AG04450 (cell line): ENCODE measurements at places on chromosomes 6 and 20. TPM values are rescaled to one million over a fixed set of nuclear protein-coding genes. Genes with fewer than 3 reads are reported as not detected.

ARFGEF3 gene
- polyA plus RNA-seq = 0.02 and 0.04 TPM in 2 replicates

HLA-B gene
- 418 and 513 TPM in 2 replicates for polyA plus RNA-seq

- DNase-seq = no peak
Measured at GRCh38 chr6:119183457-119183856, 105.0 kb upstream of the FAM184A start.

GRCh38 chr6:87101067-87101466 lies 6.2 kb upstream of the CGA start:
- no peak for DNase-seq

DNA sequence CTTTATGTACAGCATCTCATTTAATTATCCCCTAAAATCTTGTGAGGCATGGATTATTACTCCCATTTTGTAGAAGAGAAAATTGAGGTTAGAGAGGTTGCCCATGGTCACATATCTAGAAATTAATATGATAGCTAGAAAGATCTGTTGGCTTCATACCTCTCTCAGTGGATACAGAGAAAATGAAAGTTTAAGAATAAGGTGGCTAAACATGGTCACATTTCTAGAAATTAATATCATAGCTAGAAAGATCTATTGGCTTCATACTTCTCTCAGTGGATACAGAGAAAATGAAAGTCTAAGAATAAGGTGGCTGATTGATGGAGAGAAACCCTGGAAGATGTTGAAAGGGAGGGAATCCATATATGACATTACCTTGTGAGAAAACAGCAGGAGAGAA lies 260.7 kb upstream of the MAN1A1 start:
- no peak for DNase-seq

GRCh38 chr6:80210618-80211017 lies 104.1 kb downstream of the BCKDHB start:
- no peak for DNase-seq

DNA sequence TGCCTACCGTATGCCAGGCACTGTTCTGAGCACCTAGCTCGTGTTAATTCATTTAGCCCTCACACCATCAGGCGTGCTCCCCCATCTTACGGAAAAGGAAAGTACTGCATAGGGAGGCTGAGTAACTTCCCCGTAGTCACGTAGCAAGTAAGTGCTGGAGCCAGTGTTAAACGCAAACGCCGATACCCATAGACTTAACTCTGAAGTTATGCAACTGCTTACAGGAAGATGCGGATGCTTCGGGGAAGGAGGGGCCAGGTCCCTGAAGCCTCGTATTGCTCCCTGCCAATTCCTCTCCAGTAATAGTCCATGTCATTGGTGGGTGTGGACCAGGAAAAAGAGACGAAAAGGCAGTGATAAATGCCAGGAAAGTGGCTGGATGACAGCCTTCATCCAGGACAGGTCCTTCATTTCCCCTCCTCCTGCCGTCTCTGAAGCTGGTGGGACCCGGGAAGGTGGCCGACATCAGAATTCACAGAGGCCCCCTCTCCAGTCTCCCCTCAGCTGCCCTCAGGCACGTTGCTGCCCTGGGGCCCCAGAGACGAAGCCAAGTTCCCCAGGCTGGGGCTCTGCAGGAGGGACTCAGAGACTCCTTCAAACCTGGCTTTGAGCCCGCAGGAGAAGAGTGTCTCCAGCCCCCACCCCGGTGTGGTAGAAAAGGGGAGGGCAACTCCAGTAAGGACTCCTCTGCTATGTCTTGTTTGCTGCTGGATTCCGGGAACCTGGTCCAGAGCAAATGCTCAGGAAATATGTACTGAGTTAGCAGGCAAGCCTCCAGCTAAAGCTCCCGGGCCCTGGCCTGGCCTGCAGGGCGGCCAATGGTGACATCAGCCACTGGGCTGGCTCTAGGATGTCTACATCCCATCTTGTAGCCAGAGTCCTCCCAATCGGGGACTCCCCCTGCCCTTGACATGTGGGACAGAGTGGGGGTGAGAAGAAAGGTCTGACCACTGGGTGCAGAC lies 37.8 kb downstream of the RAB44 start:
- peak; percentile 63 for DNase-seq

- DNase-seq = no peak
Measured at GRCh38 chr6:149563928-149564325, 2.2 kb upstream of the GINM1 start.

- DNase-seq = no peak
Measured at GRCh38 chr20:2052741-2053140, 48.9 kb upstream of the STK35 start.

BMP5 gene
- polyA plus RNA-seq = 0.26 and 0.63 TPM in 2 replicates

GRCh38 chr20:52683761-52684160 lies 288.4 kb upstream of the TSHZ2 start:
- no peak for DNase-seq

DNA sequence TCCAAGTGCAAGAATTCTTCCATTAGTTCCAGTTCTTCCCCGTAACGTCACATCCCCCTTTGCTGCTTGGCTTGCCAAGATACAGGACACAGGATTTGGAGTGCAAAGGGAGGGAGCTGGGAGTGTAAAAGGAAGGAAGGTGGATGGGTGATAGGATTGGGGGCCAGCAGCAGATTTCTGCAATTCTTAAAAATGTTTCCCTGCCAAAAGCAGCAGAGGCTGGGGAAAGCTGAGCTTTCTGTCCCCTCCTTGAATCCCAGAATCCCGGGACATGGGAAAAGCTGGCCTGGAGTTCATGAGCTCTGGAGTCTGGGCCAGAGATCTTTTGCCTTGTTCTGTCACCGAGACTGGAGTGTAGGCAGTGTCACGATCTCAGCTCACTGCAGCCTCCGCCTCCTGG lies 60.0 kb upstream of the EPB41L1 start:
- DNase-seq = no peak

GRCh38 chr6:123053602-123054225 lies 57.7 kb downstream of the CLVS2 start:
- no peak for DNase-seq

- no peak for DNase-seq
Measured at GRCh38 chr6:7127680-7128079, 19.9 kb downstream of the RREB1 start.

DNA sequence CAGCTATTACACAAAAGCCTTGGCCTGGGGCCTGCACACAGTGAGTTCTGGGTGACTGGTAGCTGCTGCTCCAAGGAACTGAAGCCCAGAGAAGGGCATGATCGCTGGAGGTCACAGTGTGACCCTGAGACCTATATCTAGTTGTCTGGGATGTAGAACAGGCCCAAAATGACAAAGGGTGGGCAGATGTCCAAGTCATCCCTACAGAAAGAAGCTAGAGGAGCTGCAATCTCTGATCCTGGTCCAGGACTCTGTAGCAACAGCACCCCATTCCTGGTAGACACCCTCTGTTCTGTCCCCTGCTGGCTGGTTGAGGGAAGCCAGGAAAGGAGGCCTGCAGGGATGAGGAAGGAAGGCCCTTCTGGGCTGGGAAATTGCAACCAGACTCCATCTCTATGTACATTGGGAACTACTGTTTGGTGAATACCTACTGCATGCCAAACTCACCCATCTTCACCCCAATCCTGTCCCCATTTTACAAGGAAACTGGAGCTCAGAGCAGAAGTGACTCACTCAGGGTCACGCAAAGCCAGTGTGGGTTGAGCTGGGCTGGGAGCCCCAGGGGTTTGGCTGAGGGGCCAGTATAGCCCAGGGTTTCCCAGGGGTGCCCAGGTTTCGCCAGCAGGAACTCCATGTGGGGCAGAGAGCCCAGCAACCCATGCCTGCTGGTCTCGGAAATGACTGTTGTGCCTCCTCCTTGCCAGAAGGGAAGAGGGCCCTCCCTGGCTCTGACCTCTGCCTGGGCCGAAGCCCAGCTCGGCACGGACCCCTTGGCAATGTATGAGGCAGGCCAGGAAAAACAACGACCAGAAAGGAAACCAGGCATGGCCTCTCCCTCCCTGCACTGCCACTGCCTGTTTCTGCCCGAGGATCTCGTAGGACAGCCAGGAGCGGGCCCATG lies 44.9 kb upstream of the TLDC2 start:
- no peak for DNase-seq

GHRH gene
- polyA plus RNA-seq = not detected in 2 replicates

- no peak for DNase-seq
Measured at GRCh38 chr6:8513174-8513573, 77.8 kb upstream of the SLC35B3 start.

GRCh38 chr6:129492260-129492659 lies 217.7 kb downstream of the ARHGAP18 start:
- no peak for DNase-seq

CBLN4 gene
- polyA plus RNA-seq = not detected in 2 replicates

- no peak for DNase-seq
Measured at GRCh38 chr6:386688-387266, 4.8 kb upstream of the IRF4 start.

DNA sequence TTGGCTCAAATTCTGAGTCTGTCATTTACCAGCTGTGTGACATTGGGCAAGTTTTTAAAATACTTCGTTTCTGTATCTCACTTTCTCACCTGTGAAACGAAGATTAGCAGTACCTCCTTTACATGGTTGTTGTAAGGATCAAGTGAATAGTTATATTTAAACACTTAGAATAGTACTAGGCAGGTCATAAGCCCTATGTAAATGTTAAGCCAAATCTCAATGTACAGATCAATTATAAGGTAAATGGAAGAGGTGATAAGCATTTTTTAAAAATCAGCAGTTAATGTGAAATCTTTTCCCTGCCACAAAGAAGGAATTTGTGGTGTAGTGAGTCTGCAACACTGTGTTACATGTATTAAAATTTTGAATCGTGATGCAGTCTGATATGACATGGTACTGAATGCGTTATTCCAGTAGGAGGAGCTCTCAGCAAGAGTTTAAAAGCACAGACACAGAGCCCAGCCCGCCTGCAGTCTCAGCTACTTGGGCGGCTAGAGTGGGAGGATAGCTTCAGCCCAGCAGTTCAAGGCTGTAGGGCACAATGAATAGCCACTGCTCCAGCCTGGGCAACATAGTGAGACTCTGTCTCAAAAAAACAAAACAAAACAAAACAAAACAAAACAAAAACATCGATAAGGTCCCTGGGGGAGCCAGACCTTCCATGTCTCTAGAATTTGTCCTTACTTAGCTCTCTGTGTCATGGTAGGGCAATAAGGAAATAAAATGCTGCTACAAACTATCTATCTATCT lies 46.0 kb downstream of the GTF2H5 start:
- peak; percentile 53 for DNase-seq

DNA sequence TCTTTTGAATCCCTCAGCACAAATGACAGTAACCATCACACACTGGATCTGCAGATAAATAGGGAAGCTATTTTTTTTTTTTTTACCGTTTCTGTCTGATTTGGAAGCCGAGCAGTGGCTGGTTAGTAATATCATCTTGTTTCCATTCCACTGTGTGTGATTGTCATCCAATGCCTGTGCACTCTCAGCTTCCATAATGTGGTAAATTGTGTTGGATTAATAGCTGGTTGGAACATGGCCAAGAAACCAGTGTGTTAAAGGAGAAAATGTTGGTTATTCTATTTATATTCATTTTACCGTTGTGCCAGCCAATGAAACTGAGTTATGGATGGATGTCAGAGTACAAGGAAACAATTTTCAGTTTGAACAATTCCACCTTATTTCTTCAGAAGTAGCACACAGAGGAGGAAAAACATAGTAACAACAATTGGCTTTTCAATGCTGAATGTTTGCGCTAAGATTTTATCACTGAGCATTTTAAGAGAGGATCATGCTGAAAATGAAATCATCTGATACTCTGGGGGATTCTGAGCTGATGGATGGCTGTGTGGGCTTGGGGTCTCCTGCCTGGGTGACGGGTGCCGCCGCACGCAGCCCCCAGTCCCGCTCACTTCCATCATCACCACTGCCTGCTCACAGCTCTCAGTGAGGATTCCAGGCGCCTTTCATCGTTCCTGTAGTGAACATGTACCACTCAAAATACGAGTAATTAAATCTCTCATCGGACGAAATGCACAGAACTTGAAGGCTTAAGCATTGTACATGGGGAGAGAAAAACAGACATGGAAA lies 40.7 kb upstream of the EXOC2 start:
- DNase-seq = no peak

GRCh38 chr6:16256781-16257180 lies 18.4 kb downstream of the GMPR start:
- DNase-seq = no peak

- no peak for DNase-seq
Measured at GRCh38 chr6:34556031-34556471, at the start of gene SPDEF. TSS of gene SPDEF (minus strand) at chr6:34556329. CDS start at chr6:34544455, 11,874 bp downstream.

- no peak for DNase-seq
Measured at GRCh38 chr6:49327005-49327404, 136.0 kb downstream of the MMUT start.
